ENCODE measurements at places on chromosomes 4 and X.

- no peak for DNase-seq
Measured at GRCh38 chrX:128862557-128862956, 660.7 kb downstream of the SMARCA1 start.

GRCh38 chr4:2712261-2712842 is 43.8 kb downstream of the TNIP2 start:
- no peak for DNase-seq

DNA sequence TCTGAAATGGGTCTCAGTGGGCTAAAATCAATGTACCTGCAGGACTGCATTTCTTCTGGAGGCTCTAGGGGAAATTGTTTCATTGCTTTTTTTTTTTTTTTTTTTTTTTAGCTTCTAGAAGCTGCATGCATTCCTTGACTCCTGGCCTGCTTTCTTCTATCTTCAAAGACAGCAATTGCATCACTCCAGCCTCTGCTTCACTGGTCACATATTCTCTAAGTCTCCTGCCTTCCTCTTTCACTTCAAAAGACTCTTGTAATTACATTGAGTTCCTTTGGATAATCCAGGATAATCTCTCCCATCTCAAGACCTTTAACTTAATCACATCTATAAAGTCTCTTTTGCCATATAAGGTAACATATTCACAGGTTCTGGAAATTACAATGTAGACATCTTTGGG is 11.3 kb upstream of the PCYT1B start:
- DNase-seq: no peak

GRCh38 chrX:24398766-24399165 is 38.3 kb downstream of the SUPT20HL1 start:
- no peak for DNase-seq

DNA sequence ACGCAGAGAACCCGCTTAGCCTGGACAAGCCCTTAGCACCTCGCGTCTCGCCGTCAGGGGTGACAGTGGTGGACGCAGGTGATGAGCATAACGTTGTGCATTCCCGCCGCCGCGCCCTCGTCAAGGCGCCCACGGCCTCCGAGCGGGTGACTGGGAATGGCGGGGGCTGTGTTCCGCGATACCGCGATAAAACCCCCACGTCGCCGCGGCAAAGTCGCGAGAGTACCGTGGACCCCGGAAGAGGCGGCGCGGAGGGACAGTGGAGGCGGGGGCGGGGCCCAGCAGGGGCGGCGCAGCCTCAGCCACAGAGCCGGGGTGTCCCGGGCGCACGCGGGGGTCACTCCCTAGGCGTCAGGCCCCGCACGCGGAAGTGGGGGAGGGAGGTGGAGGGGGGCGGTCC is 53.8 kb downstream of the ZFYVE28 start:
- DNase-seq: no peak

GRCh38 chr4:5707778-5708448 is 446 bp downstream of the EVC2 start:
- no peak for DNase-seq

- peak; percentile 54 for DNase-seq
Measured at GRCh38 chr4:158535130-158535614, 13.5 kb downstream of the RXFP1 start.

DNA sequence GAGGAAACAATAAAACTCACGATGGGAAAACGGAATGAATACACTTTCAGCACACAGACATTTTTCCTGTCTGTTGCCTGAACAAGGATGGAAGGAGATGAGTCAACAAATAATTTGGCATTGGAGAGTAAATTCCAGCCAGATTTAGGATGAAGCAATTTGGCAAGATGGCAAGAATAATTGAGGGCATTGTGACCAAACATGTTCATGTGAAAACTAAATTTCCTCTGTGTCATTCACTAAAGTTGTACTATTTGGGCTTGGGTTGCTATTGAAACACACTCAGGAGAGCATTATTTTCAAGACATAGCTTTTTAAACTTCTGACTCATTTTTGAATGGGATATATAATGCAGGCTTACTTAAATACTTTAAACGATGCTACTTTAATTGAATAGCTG is 1614.4 kb downstream of the PCDH19 start:
- no peak for DNase-seq

GRCh38 chr4:167003326-167003725 is 231.0 kb downstream of the SPOCK3 start:
- DNase-seq: no peak
